ENCODE measurements at places on chromosomes 3 and 15.

GRCh38 chr3:143924522-143925285, 46.9 kb upstream of the DIPK2A start:
- no peak overlapping the region for H3K27ac ChIP-seq
- no peaks in the 10 kb centered on the region for H3K36me3 ChIP-seq
- no peak overlapping the region for H3K4me3 ChIP-seq
- H3K27me3 ChIP-seq = no peaks in the 10 kb centered on the region
- H3K4me1 ChIP-seq = peaks cover 8% of the 10 kb centered on the region

- H3K4me3 ChIP-seq = no peak overlapping the region
- peaks cover 30% of the 10 kb centered on the region for H3K27me3 ChIP-seq
- no peaks in the 10 kb centered on the region for H3K36me3 ChIP-seq
Observed at GRCh38 chr3:183897606-183898005, 12.9 kb upstream of the PARL start.

- no peaks in the 10 kb centered on the region for H3K27me3 ChIP-seq
- peaks cover 67% of the 10 kb centered on the region for H3K4me1 ChIP-seq
- H3K27ac ChIP-seq = peak overlapping the region; percentile 86
Observed at GRCh38 chr3:69079269-69080159, 651 bp downstream of the UBA3 start.

DNA sequence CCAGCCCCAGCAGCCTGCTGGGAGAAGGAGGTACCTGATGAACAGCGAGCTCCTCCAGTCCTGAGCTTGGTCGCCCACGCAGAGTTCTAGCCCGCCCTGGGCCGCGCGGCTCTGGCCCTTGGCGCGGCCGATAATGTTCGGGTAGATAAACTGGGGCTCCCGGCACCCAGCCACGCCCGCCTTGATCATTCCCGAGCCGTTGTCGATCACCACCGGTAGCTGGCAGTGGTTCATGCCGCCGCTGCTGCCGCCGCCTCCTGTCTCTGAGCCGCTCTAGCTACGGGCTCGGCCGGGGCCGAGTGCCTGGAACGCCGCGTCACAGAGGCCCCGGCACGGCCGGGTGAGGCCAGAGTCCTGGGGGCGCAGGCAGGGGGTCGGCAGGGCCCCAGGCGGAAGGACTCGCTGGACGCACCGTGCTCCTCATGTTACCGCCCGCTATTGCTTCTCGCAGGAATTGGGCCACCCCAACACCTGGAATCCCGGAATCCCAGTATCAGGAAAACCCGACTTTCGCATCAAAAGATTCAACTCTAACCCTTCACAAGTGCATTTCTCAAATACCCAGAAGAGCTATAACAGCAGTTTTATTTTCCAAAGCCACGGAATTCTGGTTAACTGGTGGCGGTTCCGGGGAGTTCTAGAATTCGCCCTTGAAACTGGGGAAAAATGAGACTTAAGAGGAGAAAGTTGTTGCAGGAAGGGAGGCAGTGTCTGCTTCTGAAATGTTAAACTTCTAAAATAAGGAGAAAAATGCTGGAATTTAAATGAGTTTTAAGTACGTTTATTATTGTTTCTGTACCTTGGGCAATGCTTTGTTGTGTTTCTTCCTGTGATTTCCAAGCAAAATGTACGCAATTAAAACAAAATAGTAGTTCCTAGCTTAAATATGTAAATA, at the start of gene ACTRT3:
Gene ACTRT3, minus strand, starts transcription at position 275 of the 895 bp plus-strand sequence. Its CDS starts 41 bp downstream, at position 234.
- peak within 1 kb of the TSS; percentile 81 for H3K27ac ChIP-seq
- H3K36me3 ChIP-seq = peaks cover 33% of the 10 kb centered on the region
- peak within 1 kb of the TSS; percentile 84 for H3K4me3 ChIP-seq
- peaks cover 28% of the 10 kb centered on the region for H3K4me1 ChIP-seq
- DNase-seq = peak; percentile 81

DNA sequence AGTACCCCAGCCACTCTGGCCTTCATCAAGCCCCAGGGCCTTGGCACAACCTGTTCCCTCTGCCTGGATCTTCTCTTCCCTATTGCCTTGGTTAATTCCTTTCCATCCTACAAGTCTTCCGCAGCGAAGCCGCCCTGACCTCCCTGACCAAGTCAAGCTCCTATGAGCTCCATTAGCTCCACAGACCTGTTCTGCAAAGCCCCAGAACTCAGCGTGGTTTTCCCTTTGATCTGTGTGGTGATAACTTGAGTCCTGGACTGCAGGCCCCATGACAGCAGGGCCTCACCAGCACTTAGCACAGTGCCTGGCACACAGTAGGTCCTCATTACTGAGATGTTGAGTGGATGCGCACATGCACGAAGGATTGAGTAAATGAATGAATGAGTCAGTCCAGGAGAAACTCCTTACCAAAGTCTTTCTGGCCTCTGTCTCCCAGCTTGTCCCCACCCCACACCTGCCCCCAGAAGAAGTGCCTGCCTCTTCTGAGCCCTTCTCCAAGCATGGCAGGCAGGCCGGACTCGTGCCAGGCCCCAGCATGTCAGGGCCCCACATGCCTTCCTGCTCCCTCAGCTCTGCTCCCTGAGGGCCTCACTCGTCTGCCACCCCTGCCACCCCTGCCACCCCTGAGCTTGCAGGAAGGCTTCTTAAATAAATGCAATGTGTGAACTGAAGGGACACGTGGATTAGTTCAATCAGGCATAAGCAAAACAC, 6.3 kb downstream of the ANPEP start:
- no peak for DNase-seq
- H3K4me3 ChIP-seq = no peak overlapping the region
- peaks cover 16% of the 10 kb centered on the region for H3K27me3 ChIP-seq

DNA sequence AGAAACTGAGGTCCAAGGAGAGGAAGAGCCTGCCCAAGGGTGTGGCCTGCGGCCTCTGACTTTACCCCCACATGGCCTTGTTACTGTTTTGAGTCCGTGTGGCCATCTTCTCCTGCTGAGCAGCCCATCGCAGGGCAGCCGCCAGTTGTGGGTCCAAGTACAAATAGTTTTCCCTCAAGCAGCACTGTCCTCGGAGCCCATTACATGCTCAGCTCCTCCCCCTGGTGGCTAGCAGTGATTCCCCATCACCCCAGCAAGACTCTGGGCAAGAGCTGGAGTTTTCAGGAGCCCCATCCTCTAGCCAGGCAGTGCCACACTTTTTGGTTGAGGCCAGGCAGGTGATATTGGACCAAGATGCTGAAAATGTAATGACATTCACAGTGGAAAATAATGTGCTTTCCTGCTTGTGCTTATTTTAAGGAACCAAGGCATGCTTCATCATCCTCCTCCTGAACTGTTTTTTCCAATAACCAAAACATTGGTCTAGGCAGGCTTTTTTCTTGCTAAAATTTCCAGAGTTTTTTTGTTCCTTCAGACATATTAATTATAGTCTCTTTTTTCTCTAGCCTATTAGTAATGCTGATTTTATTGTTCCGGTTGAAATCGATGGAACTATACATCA, 23.2 kb upstream of the VILL start:
- no peaks in the 10 kb centered on the region for H3K27me3 ChIP-seq
- no peak overlapping the region for H3K27ac ChIP-seq
- H3K4me3 ChIP-seq = no peak overlapping the region
- peaks cover 5% of the 10 kb centered on the region for H3K4me1 ChIP-seq
- peak; percentile 71 for DNase-seq

DNA sequence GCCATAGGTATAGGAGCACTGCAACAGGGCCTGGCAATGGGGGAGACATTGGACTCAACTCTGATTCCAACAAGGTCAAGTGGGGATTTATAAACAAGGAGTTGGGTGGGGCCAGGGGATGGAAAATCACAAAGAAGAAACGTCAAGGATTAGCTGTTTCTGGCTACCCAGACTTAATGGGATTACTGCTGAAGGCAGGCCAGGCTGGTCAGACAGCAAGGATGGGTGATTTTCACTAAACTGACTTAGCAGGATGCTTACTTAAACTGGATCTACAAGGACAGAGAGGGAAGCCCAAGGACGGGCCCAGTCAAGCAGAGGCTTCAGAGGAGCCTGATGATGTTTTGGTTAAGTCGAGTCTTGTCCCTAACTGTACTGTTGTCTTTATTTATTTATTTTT, 76.2 kb downstream of the USP13 start:
- no peak for DNase-seq
- H3K27ac ChIP-seq = no peak overlapping the region
- no peaks in the 10 kb centered on the region for H3K4me1 ChIP-seq
- no peaks in the 10 kb centered on the region for H3K27me3 ChIP-seq

GRCh38 chr15:25568751-25569150, 129.9 kb upstream of the UBE3A start:
- no peak for DNase-seq
- no peaks in the 10 kb centered on the region for H3K36me3 ChIP-seq
- no peak overlapping the region for H3K4me3 ChIP-seq
- no peaks in the 10 kb centered on the region for H3K27me3 ChIP-seq

DNA sequence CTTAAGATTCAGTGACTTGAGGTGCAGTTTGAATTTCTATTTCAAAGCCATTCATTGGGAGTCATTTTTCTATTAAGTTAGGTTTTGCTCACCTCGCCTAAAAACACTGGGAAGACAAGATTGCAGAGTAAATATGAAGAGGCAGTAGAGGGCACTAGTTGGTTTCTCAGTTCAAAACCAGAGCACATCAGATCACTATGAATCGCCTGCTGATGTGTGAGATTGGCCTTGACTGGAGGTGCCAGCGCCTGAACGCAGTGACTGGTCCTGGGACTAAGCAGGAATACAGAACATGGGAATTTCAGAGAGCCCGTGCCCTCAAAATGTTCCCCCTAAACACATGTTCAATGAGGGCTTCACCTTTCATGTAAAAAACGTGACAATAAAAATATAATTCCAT, 229.0 kb downstream of the ITPR1 start:
- peak; percentile 43 for DNase-seq
- H3K36me3 ChIP-seq = peaks cover 65% of the 10 kb centered on the region
- no peaks in the 10 kb centered on the region for H3K27me3 ChIP-seq
- no peak overlapping the region for H3K27ac ChIP-seq

- H3K4me1 ChIP-seq = peaks cover 40% of the 10 kb centered on the region
- peak overlapping the region; percentile 81 for H3K4me3 ChIP-seq
- H3K27me3 ChIP-seq = no peaks in the 10 kb centered on the region
- H3K36me3 ChIP-seq = peaks cover 36% of the 10 kb centered on the region
Observed at GRCh38 chr15:88894348-88894818, 961 bp downstream of the HAPLN3 start.

DNA sequence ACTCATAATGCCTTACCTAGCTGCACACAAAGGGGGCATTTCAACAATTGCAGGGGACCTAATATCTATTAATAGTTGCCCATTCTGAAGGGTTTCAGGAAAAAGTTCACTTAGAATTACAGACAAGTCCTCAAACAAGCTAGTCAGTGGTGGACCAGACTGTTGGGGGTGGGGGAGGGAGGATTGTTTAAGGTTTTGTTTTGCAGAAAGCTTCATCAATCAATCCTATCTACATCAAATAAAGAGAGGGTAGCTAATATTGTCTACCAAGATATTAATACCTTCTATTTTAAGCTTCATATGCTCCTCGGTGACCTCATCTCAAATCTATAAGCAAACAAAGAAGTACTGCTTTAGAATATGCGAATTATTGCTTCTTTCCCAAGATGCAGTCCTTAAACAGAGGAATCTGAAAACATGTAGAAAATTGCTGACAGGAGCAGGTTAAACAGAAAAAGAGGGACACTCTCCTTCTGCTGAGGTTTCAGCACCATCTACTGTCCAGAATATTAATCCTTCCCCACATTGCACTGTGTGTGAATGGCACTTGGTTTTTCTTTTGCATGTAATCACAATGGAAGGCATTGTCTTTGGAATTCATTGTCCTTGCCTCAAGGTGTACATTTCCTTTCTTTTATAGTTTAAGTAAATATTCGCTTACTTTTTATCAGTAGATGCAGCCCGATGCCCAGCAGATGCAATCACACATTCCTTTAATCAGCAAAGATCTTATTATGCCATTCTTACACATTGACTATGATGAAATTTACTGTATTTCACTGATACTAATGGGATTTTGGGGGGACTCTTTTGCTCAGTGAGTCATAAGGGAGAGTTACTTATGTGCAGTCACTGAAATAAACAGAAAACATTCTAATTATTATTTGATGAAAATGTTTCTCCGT, 94.7 kb downstream of the IL5RA start:
- H3K36me3 ChIP-seq = no peaks in the 10 kb centered on the region
- no peak overlapping the region for H3K27ac ChIP-seq
- peaks cover 42% of the 10 kb centered on the region for H3K27me3 ChIP-seq
- H3K4me1 ChIP-seq = no peaks in the 10 kb centered on the region
- H3K4me3 ChIP-seq = no peak overlapping the region
- DNase-seq = no peak

- H3K4me3 ChIP-seq = no peak overlapping the region
- no peak for DNase-seq
- H3K27ac ChIP-seq = no peak overlapping the region
- H3K27me3 ChIP-seq = no peaks in the 10 kb centered on the region
- H3K4me1 ChIP-seq = no peaks in the 10 kb centered on the region
Observed at GRCh38 chr15:91694831-91695210, 158.7 kb upstream of the SLCO3A1 start.

- H3K4me3 ChIP-seq = no peak overlapping the region
- H3K27ac ChIP-seq = no peak overlapping the region
- no peaks in the 10 kb centered on the region for H3K36me3 ChIP-seq
- peaks cover 35% of the 10 kb centered on the region for H3K27me3 ChIP-seq
- H3K4me1 ChIP-seq = peaks cover 1% of the 10 kb centered on the region
- no peak for DNase-seq
Observed at GRCh38 chr3:33159981-33160380, 46.2 kb downstream of the CRTAP start.

DNA sequence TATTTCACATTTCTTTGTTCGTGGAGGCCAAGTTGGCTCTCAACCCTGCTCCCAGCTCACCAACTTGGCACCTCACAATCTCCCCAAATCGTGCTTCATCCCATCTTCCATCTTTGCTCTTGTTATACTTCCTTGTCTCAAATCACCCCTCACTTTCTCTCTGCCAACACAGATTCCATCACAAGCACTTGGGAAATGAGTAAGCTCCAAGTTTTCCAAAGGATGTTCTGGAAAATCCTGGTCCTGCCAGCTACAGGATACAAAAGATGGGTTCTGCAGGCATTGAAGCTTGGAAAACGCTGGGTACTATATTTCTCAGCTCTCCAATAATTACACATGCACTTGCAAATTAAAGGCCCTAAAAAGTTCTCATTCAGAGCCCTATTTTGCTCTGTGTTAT, 4.1 kb upstream of the TM4SF4 start:
- no peaks in the 10 kb centered on the region for H3K4me1 ChIP-seq
- H3K27me3 ChIP-seq = peaks cover 10% of the 10 kb centered on the region
- H3K4me3 ChIP-seq = no peak overlapping the region
- DNase-seq = no peak
- H3K27ac ChIP-seq = no peak overlapping the region
- H3K36me3 ChIP-seq = no peaks in the 10 kb centered on the region

DNA sequence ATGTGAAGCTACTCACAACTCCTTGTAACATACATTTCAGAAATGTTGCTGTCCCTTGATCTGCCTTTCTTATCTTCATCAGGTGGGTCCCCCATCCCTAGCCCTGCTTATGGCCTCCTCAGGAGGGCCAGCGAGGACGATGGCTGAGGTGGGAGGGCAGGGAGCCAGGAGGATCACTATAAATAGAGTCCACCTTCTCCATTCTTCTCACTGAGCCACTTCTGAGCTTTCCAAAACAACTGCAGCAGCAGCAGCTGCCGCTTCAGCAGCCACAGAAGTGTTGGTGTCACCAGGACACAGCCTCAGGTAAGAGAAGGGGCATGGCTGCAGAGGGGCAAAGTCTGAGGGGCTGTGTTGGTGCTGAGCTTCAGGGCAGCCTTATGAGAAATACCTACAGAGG, 53.5 kb downstream of the ANAPC13 start:
- no peak overlapping the region for H3K4me3 ChIP-seq
- no peak overlapping the region for H3K27ac ChIP-seq
- no peaks in the 10 kb centered on the region for H3K36me3 ChIP-seq
- DNase-seq = no peak
- peaks cover 24% of the 10 kb centered on the region for H3K27me3 ChIP-seq
- no peaks in the 10 kb centered on the region for H3K4me1 ChIP-seq

GRCh38 chr3:194833114-194833910, 147.6 kb downstream of the FAM43A start:
- no peak for DNase-seq
- no peaks in the 10 kb centered on the region for H3K4me1 ChIP-seq
- no peaks in the 10 kb centered on the region for H3K36me3 ChIP-seq
- H3K27ac ChIP-seq = no peak overlapping the region
- H3K27me3 ChIP-seq = no peaks in the 10 kb centered on the region
- no peak overlapping the region for H3K4me3 ChIP-seq
